ENCODE measurements at places on chromosomes 4 and X. TPM values are rescaled to one million over a fixed set of nuclear protein-coding genes. Genes with fewer than 3 reads are reported as not detected.

DNA sequence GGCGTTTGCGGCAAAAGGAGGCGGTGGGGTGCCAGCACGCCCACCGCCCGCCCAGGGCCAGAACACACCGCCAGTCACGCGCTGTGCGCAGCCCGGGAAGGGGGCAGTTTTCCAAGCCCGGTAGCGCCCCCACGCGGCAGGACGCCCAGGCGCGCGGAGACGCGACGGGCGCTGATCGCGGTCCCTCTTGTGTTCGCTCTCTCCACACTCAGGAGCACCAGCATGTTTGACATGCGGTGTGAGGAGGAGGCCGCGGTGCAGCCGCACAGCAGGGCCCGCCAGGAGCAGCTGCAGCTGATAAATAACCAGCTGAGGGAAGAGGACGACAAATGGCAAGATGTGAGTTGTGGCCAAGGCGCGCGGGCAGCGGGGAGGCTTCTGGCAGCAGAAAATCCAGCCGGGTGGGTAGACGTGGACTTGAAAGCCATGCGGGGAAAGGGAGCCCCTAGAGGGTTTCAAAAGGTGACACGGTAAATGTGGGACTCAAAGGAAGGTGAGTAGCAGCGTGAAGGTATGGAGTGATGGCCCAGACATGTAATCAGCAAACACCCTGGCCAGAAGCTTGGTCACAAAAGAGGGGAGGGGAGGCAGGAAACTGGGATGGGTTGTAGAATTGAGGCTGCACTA is 104.1 kb downstream of the PHOX2B start:
- no peak for DNase-seq

- DNase-seq = no peak
These were observed 43.1 kb upstream of the PRR27 start for GRCh38 chr4:70110917-70111316.

ANKRD17 gene
- polyA plus RNA-seq = 11.5 TPM

MAGEA11 gene
- polyA plus RNA-seq = not detected

Data from naive B cell (primary cell).